ENCODE measurements at places on chromosomes 2 and 18. TPM values are rescaled to one million over a fixed set of nuclear protein-coding genes. Genes with fewer than 3 reads are reported as not detected.

GRCh38 chr2:196587056-196587455 lies 52.5 kb upstream of the CCDC150 start:
- H3K4me3 ChIP-seq, result no peak overlapping the region
- H3K36me3 ChIP-seq, result no peaks in the 10 kb centered on the region
- peaks cover 50% of the 10 kb centered on the region for H3K27me3 ChIP-seq
- H3K27ac ChIP-seq, result no peak overlapping the region
- H3K4me1 ChIP-seq, result peaks cover under 1% of the 10 kb centered on the region
- no peak for DNase-seq

DNA sequence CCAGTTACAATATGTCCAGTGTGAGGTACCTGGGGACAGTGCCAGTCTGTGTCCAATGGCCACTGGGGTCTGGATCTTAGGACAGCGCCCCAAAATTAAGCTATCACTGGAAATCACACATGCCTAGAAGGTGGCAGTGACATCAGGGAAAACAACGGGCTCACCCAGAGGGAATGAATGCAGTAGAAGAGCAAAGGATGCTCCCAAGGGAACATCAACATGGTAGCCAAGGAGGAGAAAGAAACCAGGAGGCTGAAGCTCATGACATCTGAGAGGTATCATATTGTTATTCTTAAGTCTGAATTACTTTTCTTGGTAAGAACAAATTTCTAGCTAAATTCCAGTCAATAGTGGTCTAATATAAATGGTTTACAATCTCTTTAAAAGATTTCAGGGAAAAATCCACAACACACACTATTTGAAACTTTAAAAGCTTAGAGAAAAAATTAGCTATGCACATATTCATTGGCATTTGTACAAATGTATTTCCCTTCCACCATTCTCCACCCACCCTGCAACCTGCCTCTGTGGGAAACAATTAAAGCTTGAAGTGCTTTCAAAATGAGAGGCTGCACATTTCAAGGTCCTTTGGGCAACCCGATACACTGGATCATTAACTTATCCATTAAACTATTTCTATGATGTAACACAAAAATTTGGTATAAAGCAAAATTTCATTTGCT lies 55.5 kb downstream of the SIGLEC15 start:
- H3K27ac ChIP-seq, result no peak overlapping the region
- H3K27me3 ChIP-seq, result no peaks in the 10 kb centered on the region
- DNase-seq, result no peak

DNA sequence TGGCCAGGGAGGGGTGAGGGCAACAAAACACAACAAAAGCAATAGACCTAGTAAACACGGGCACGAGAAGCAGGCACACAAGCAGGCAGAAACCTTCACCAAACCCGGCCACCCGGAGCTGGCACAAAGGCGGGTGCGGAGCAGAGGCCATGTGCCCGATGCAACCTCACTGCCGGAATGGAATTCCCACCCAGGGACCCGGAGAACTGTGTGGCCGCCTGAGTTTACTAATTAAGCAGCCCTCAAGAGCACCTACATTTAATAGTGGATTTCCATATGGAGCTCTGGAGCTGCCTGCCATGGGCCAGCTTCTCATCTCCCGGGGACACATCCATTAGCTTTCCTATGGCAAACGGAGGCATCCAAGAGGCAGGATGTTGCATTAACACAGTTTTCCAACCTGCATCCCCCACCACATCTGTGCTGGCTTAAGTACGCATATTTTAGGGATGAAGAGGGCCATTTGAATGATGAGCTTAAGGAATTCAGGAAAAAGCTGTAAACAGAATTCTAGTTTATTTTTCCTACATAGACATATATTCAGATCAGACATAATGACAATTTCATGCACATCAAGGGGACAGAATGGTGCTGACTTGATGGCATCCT lies 104.5 kb upstream of the SMIM21 start:
- H3K27me3 ChIP-seq, result peaks cover 11% of the 10 kb centered on the region
- H3K4me3 ChIP-seq, result no peak overlapping the region
- H3K27ac ChIP-seq, result no peak overlapping the region
- DNase-seq, result no peak

Gene SIGLEC15
- not detected for total RNA-seq

Gene CFAP221
- total RNA-seq, result not detected

Gene GREB1L
- not detected for total RNA-seq

Measured in activated CD8-positive, alpha-beta T cell treated with anti-CD3 and anti-CD28 coated beads for 36 hours (primary cell).